Gastroesophageal sphincter (tissue), 4 donors: ENCODE measurements at places on chromosomes 4 and X. TPM values are rescaled to one million over a fixed set of nuclear protein-coding genes. Genes with fewer than 3 reads are reported as not detected.

GRCh38 chr4:16715482-16715881, 183.0 kb downstream of the LDB2 start:
- ATAC-seq, result no peak

NAP1L2 gene
- total RNA-seq, result 9.2 TPM

DNA sequence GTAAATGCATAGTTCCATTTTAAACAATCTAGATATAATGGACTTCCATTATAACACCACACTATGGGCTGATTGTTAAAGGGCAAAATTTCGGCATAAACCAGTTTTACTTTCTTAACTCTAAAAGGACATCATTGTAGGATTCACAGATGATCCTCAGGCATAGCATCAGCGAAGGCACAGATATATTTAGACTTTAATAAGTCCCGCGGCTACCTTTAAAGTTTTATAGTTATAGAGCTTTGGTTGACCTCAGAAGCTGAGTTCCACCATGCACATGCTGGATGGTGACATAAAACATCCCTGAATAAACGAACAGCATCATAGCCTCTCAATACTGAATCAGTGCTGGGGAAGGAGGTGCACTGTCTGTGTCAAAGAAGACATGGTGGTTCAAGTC, 125.0 kb upstream of the PDLIM3 start:
- ATAC-seq, result no peak

DNA sequence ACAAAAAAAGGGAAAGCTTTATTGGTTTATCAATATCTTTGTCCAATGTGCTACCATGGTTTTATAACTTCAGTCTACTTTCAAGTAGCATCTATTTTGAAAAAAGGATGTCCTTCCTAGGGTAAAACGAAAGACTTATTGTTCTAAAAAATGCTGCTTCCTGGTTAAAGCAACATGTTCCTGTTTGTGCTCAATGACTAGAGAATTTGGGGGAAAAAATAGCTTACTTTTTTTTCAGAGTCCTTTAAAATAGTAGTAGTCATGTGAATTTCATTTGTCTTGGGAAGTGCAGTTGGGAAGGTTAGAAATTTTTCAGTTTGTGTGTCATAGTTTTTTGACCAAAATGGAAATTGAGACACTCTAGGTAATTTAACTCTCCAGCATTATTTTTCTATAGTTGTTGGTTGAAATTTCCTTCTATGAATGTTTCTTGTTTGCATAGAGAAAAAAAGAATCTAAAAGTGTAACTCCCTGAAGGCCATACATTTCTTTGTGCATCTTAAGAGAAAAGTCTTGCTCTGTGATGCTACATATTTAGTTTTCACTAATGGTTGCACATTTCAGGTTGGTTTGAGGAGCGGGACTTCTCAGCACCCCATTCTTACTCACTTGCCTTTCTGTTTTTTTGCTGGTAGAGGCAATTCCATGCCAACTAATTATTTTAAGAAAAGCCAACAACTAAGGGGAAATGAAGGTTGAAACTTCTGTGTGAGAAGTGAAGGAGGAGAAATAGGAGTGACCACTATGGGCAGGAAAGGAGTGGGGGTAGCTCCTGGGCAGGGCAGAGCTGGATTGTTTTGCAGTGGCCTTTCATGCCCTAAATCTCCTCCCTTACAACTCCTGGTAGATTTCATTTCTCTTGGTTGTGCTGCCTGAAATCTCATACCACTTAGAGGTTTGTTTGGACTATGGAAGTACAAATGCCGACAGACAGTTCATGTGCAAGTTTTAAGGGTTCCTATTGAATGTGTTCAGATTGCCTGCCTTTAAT, 76.4 kb downstream of the RAPGEF2 start:
- no peak for ATAC-seq
